Endothelial cell (in vitro differentiated cells): ENCODE measurements at places on chromosomes 6 and 20. TPM values are rescaled to one million over a fixed set of nuclear protein-coding genes. Genes with fewer than 3 reads are reported as not detected.

- H3K4me1 ChIP-seq, result peaks cover 21% of the 10 kb centered on the region
- DNase-seq, result no peak
- peak overlapping the region; percentile 65 for H3K4me3 ChIP-seq
- peak overlapping the region; percentile 48 for H3K27ac ChIP-seq
- peaks cover 43% of the 10 kb centered on the region for H3K36me3 ChIP-seq
- peaks cover 8% of the 10 kb centered on the region for H3K27me3 ChIP-seq
Measured at GRCh38 chr20:32233286-32233685, 25.6 kb downstream of the POFUT1 start.

The MYMX gene
- total RNA-seq, result 11.2 TPM

The TASP1 gene
- total RNA-seq, result 15.9 TPM

The DYNLT2 gene
- total RNA-seq, result 0.62 TPM

GRCh38 chr6:52724406-52725121 lies 38.7 kb downstream of the GSTA2 start:
- no peak overlapping the region for H3K27ac ChIP-seq
- no peaks in the 10 kb centered on the region for H3K27me3 ChIP-seq
- no peak overlapping the region for H3K4me3 ChIP-seq
- H3K4me1 ChIP-seq, result peaks cover 20% of the 10 kb centered on the region
- no peaks in the 10 kb centered on the region for H3K36me3 ChIP-seq
- peak; percentile 52 for DNase-seq

GRCh38 chr6:168517742-168518347 lies 76.9 kb downstream of the SMOC2 start:
- H3K27ac ChIP-seq, result no peak overlapping the region
- no peak overlapping the region for H3K4me3 ChIP-seq
- no peak for DNase-seq
- H3K36me3 ChIP-seq, result no peaks in the 10 kb centered on the region
